ENCODE measurements at places on chromosomes 13 and 19.
A peak's percentile ranks its signal among the peaks of the same experiment; 100 is the strongest.

GRCh38 chr13:97005625-97006262, 11.5 kb upstream of the OXGR1 start:
- H3K4me3 ChIP-seq: no peak overlapping the region
- H3K36me3 ChIP-seq: no peaks in the 10 kb centered on the region
- no peaks in the 10 kb centered on the region for H3K4me1 ChIP-seq

DNA sequence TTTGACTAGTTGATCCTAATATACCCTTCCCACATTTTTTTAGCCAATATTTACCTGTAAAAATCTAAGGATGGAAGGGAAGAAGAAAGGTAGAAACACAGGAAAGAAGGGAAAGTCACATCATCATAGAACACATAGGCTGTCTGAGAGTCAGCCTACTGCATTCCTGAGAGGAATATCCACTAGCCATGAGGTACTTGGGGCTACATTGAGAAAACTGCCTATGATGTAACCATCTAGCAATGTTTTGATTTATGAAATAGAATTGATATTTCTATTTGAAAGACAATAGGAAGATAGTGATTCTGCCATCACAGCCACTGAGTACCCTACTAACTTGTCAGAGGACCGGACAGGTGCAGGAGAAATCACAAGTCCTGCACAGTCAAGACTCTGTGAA, 873.8 kb downstream of the GPC5 start:
- H3K27me3 ChIP-seq: no peaks in the 10 kb centered on the region
- no peaks in the 10 kb centered on the region for H3K4me1 ChIP-seq
- no peak overlapping the region for H3K4me3 ChIP-seq
- no peaks in the 10 kb centered on the region for H3K36me3 ChIP-seq
- DNase-seq: no peak

- no peaks in the 10 kb centered on the region for H3K4me1 ChIP-seq
- H3K4me3 ChIP-seq: no peak overlapping the region
- no peak for DNase-seq
- no peak overlapping the region for H3K27ac ChIP-seq
- peaks cover 2% of the 10 kb centered on the region for H3K27me3 ChIP-seq
- no peaks in the 10 kb centered on the region for H3K36me3 ChIP-seq
Measured at GRCh38 chr13:112347986-112348385, 28.2 kb upstream of the SPACA7 start.

DNA sequence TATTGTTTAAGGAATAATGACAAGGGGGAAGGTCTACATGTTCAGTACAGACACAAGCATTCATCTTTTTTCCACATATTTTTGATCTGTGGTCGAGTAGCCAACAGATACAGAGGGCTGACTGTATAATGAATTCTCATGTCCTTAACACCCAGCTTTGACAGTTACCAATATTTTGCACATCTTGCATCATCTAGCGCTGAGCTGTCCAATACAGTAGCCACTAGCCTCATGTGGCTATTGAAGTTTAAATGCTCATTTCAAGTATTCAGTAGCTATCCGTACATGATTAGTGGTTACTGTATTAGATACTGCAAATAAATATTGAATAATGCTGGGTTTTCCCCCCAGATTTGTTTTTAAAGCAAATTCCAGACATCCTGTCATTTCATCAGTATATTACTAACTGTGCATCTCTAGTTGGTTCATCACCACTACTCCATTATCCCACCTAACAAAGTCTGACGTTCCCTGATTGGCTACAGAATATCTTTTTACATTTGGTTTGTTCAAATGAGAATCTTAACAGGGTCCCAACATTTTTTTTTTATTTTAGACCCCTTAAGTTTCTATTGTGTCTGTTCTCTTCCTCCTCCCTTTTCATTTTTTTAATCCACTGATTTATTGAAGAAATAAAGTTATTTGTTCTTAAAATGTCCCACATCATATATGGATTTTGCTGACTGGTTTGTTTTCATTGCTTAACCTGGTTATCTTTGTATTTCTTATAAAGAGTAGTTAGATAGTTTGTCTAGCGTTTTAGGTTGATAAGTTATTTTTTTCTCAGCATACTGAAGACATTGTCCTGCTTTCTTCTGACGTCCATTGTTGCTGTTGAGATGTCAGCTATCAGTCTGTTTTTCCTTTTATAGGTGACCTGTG, 8.2 kb downstream of the ZNF177 start:
- H3K36me3 ChIP-seq: no peaks in the 10 kb centered on the region
- H3K27ac ChIP-seq: no peak overlapping the region
- H3K27me3 ChIP-seq: no peaks in the 10 kb centered on the region
- no peak for DNase-seq
- no peaks in the 10 kb centered on the region for H3K4me1 ChIP-seq
- no peak overlapping the region for H3K4me3 ChIP-seq

DNA sequence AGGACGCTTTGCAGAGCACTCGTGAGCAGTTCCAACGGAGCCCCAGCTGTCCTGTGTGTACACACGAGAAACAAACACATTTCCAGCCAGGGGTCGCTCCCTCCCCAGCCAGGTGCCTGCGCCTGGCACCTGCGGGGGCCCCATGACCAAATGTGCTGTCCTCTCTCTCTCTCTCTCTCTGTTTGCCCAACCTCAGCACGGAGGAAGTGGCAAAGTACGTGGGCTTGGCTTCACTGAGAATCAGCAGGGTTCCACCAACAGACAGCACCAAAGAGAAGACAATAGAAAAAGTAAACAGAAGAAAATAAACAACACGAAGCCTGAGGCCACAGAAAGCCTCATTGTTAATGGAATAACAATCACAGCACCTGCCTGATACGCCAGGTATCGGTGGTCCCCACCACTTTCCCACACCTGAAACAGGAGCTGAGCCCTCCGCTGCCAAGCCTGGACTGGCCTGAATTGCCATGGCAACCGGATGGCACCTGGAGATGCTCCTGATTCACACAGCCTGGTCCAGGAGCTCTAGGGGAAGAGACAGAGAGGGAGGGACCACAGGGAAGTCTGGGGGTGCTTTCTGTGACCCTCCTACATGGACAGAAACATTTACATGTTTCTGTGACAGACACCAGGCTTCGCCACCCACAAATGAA, 103.9 kb upstream of the CACNA1A start:
- no peaks in the 10 kb centered on the region for H3K4me1 ChIP-seq
- no peaks in the 10 kb centered on the region for H3K36me3 ChIP-seq
- no peaks in the 10 kb centered on the region for H3K27me3 ChIP-seq
- H3K27ac ChIP-seq: no peak overlapping the region
- no peak overlapping the region for H3K4me3 ChIP-seq

GRCh38 chr19:50510700-50511068, 307 bp downstream of the JOSD2 start:
- no peaks in the 10 kb centered on the region for H3K36me3 ChIP-seq
- peak; percentile 92 for DNase-seq
- H3K27ac ChIP-seq: no peak overlapping the region
- H3K4me3 ChIP-seq: peak overlapping the region; percentile 44
- no peaks in the 10 kb centered on the region for H3K27me3 ChIP-seq

GRCh38 chr13:27257233-27257568, 5.8 kb downstream of the RPL21 start:
- no peak overlapping the region for H3K27ac ChIP-seq
- H3K36me3 ChIP-seq: peaks cover 6% of the 10 kb centered on the region
- no peaks in the 10 kb centered on the region for H3K27me3 ChIP-seq

DNA sequence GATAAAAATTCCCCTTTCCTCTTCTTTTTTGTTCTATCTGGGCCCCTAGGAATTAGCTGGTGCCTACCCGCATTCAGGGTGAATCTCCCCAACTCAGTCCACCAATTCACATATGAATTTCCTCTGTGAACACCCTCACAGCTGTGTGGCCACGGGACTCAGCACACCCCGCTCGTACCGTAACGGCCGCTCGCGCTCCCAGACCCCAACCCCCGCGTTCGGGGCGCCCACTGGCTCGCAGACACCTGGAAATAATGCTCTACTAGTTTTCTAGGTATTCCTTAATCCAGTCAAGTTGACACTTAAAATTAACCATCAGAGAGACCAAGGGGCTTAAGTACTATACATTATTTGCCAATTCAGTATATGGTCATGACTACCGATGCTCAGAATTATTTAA, 1702.1 kb upstream of the PCDH20 start:
- H3K4me1 ChIP-seq: no peaks in the 10 kb centered on the region
- no peak for DNase-seq
- H3K36me3 ChIP-seq: no peaks in the 10 kb centered on the region
- no peaks in the 10 kb centered on the region for H3K27me3 ChIP-seq

- peak; percentile 52 for DNase-seq
- no peak overlapping the region for H3K27ac ChIP-seq
- no peaks in the 10 kb centered on the region for H3K4me1 ChIP-seq
- no peaks in the 10 kb centered on the region for H3K27me3 ChIP-seq
- no peaks in the 10 kb centered on the region for H3K36me3 ChIP-seq
Measured at GRCh38 chr13:33070713-33071112, 54.5 kb downstream of the KL start.

GRCh38 chr19:49677231-49677900, at the start of gene PRMT1:
Gene PRMT1 (plus strand): TSS chr19:49677271. CDS start chr19:49677281, 10 bp downstream.
- DNase-seq: peak; percentile 87
- peaks cover 8% of the 10 kb centered on the region for H3K4me1 ChIP-seq
- peak within 1 kb of the TSS; percentile 89 for H3K4me3 ChIP-seq
- no peaks in the 10 kb centered on the region for H3K27me3 ChIP-seq

GRCh38 chr13:99383946-99384345, 76.7 kb upstream of the GPR183 start:
- H3K36me3 ChIP-seq: no peaks in the 10 kb centered on the region
- H3K27ac ChIP-seq: no peak overlapping the region
- H3K4me3 ChIP-seq: no peak overlapping the region
- no peaks in the 10 kb centered on the region for H3K4me1 ChIP-seq

GRCh38 chr19:29587518-29587986, 18.5 kb upstream of the POP4 start:
- DNase-seq: no peak
- H3K4me3 ChIP-seq: no peak overlapping the region
- no peaks in the 10 kb centered on the region for H3K4me1 ChIP-seq
- H3K36me3 ChIP-seq: no peaks in the 10 kb centered on the region
- no peaks in the 10 kb centered on the region for H3K27me3 ChIP-seq

DNA sequence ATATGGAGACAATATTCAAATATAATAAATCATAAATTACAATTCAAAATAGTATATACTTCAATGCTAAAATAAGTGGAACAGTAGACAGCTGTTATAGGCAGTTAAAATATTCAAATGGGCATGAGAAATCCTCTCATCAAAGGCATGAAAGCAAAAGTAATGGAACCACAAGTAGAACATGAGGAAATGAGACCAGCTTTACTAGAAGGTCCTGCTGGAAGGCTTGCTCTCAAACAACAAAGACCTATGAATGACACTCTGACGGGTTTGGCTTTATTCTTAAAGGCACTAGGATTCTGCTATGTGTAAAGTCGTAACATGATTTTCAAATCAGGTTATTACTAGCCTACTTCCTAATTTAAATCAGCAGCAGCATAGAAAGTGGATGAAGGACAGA, 148.1 kb downstream of the VWA8 start:
- H3K27me3 ChIP-seq: no peaks in the 10 kb centered on the region
- no peaks in the 10 kb centered on the region for H3K36me3 ChIP-seq
- no peaks in the 10 kb centered on the region for H3K4me1 ChIP-seq
- H3K27ac ChIP-seq: no peak overlapping the region

DNA sequence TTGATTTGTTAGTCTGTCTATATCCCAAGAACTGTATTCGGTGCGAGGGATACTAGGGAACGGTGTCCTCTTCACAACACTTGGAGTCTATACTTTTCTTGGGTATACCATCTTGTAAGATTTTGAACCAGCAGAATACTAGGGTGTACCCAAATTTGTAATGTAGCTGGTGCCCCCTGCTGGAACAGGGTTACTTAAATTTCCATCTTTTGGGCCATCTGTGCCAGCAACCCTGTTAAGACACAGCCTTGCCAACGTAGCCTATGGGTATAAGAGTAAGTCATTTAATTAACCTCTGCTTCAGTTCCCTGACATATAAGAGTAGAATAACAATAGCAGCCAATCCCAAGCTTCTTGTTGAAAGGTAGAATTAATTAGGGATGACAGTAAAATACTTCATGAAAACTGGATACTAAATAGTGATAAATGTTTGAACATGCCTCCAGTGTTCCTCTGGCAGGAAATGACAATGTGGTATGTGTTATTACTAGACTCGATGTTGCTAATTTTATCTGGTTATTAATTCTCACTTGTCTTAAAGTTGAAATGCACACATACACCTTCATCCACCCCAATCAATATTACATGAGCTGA, 607.6 kb downstream of the FGF9 start:
- no peak overlapping the region for H3K27ac ChIP-seq
- no peaks in the 10 kb centered on the region for H3K36me3 ChIP-seq
- peak; percentile 65 for DNase-seq
- H3K27me3 ChIP-seq: no peaks in the 10 kb centered on the region

- no peak overlapping the region for H3K27ac ChIP-seq
- no peaks in the 10 kb centered on the region for H3K36me3 ChIP-seq
- DNase-seq: peak; percentile 83
Measured at GRCh38 chr13:76019421-76020044, 383.4 kb downstream of the LMO7 start.

GRCh38 chr13:73674570-73674969, 459.6 kb downstream of the KLF12 start:
- no peak overlapping the region for H3K27ac ChIP-seq
- peaks cover 2% of the 10 kb centered on the region for H3K4me1 ChIP-seq
- H3K4me3 ChIP-seq: no peak overlapping the region

GRCh38 chr19:43625918-43626579, 6.6 kb upstream of the ZNF428 start:
- DNase-seq: peak; percentile 57
- no peak overlapping the region for H3K27ac ChIP-seq
- H3K36me3 ChIP-seq: no peaks in the 10 kb centered on the region
- H3K27me3 ChIP-seq: no peaks in the 10 kb centered on the region

GRCh38 chr13:48263196-48263595, 30.2 kb downstream of the ITM2B start:
- no peaks in the 10 kb centered on the region for H3K27me3 ChIP-seq
- H3K4me3 ChIP-seq: no peak overlapping the region
- no peak overlapping the region for H3K27ac ChIP-seq
- DNase-seq: peak; percentile 46
- no peaks in the 10 kb centered on the region for H3K4me1 ChIP-seq

DNA sequence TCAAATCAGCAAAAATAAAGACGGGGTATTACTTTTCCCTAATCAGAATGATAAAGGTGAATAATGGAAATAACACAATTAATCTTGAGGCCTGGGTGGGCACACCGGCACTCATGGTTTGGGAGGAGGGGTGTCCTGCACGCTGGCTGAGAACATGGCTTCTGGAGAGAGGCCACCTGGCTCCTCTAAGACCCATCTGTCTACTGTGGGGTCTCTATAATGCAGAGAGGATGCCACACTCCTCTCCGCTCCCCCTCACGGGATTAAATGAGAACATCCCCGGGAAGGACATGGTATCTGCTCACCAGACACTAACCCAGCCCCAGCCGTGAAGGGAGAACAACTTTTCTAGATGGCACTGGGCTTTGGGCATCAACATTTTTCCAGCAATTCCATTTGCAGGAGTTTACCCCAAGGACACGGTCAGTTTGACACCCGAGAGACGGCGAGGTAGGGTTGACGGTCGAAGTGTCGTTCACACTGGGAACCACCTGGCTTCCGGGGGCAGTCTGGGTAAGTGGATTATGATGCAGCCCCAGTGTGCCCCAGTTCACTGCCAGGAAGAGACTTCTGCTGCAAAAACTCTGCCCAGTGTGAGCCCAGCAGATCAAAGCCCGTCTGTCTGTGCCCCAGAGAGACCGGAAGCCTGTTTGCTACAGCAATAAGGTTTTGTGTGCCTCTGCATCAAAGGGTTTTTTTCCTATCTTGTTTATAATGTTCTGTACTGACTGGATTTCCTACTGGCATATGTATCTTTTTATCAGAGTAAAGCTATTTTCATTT, 56.6 kb downstream of the CEBPG start:
- no peaks in the 10 kb centered on the region for H3K36me3 ChIP-seq
- no peak for DNase-seq
- H3K27ac ChIP-seq: no peak overlapping the region
- no peaks in the 10 kb centered on the region for H3K4me1 ChIP-seq
- no peak overlapping the region for H3K4me3 ChIP-seq

GRCh38 chr13:111923991-111924677, 142.8 kb upstream of the SOX1 start:
- no peak for DNase-seq
- H3K27me3 ChIP-seq: no peaks in the 10 kb centered on the region
- H3K36me3 ChIP-seq: no peaks in the 10 kb centered on the region

Data from mesendoderm (in vitro differentiated cells).